ENCODE measurements at places on chromosomes 6 and 20.

DNA sequence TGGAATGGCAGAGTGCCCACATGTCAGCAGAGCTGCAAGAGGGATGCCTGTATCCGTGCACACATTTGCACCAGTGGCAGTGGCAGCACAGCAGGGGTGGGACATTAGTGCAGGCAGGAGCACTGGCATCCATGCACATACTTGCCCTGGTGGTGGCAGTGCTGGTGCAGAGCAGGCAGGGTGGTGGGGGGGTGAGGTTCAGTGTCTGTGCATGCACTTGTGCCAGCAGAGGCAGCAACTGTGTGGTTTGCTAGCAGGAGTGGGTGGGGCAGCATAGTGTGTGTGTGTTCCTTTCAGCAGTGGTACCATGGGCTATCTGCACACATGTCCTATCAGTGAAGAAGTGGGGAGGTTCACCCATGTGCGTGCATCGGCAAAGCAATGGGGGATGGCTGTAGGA is 151.6 kb downstream of the EPM2A start:
- no peak for DNase-seq

GRCh38 chr6:165729307-165729936 is 66.4 kb upstream of the PDE10A start:
- DNase-seq, result peak; percentile 40

DNA sequence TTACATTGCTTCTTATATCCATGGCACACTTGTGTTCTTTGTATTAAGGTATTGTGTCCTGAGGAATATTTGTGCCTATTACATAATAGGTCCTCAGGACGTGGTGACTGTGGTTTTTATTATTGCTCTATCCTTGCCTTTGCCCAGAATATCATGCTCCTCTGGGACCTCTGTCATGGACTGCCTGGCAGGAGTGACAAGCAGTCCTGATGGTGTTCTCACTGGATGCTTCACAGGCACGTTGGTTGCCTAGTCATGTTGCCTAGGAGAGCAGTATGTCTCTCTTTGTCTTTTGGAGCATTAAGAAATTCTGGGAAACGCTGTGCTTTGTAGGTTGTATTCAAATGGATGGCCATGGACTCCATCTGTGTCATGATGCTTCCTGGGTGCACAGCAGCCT is 24.7 kb upstream of the MROH8 start:
- DNase-seq, result no peak

DNA sequence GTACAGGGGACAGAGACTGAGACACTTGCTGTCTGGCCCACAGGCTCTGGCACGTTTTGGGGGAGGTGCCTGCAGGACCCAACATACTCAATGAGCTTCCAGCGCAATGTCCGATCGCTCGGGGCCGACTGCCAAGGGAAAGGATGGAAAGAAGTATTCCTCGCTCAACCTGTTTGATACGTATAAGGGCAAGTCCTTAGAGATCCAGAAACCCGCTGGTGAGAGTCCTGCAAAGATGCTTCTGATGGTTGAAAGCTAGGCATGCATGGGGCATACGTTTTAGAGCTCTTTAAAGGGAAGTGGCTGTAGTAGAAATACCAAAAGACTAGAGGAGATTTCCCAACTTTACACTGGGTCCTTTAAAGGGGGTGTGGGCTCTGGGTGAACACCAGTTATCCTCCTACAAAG is 2.2 kb downstream of the PRRC2A start:
- no peak for DNase-seq

DNA sequence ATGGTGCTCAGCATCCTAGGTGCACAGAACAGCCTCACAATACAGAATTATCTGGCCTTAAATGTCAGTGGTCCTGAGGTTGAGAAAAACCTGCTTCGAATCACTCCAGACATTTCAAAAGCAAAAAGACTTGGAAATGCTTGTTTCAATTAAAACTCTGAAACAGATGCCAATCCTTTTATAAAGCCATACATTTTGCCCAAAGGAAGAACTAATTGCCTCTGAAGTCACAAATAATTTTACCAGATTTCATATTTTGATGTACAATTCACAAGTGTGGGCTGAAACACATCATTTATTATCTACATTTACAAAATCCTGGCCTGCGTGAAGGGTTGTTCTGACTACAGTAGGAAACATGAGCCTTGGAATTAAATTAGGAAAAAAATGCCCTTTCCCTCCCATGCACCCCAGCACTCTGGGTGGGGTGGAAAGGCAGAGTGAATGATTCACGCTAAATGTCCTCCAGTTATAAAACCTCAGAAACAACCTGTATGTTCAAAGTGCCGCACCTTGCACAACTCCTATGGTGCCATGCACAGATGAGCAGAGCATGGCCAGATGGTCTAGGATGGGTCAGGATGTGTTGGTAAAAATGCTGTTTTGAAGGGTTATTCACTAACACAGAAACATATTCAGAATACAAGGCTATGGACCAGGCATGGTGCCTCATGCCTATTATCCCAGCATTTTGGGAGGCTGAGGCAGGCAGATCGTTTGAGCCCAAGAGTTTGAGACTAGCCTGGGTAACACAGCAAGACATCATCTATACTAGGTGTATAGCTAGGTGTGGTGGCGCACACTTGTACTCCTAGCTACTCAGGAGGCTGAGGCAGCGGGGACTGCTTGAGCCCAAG is 87.0 kb downstream of the ZMYND8 start:
- DNase-seq, result no peak

DNA sequence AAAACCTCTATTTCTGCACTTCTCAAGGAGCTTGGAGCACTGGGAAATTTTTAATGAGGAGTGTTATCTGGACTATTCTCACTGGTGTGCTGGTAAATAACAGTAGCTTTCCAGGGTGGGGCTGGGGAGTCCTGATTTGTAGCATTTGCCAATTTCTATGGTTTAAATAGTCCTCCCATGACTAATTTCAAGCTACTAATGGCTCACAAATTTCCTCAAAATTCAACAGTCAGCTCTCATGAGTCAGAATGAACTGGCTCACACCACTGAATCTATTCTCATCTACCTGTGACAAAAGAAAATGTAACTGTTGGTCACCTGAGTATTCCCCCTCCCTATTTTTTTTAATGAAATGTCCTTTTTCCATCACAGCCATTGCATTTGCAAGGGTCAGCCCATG is 449.6 kb downstream of the KIF16B start:
- DNase-seq, result no peak

GRCh38 chr6:152164957-152165356 is 357.5 kb downstream of the ESR1 start:
- no peak for DNase-seq

GRCh38 chr20:11740975-11741374 is 176.7 kb upstream of the BTBD3 start:
- DNase-seq, result no peak

DNA sequence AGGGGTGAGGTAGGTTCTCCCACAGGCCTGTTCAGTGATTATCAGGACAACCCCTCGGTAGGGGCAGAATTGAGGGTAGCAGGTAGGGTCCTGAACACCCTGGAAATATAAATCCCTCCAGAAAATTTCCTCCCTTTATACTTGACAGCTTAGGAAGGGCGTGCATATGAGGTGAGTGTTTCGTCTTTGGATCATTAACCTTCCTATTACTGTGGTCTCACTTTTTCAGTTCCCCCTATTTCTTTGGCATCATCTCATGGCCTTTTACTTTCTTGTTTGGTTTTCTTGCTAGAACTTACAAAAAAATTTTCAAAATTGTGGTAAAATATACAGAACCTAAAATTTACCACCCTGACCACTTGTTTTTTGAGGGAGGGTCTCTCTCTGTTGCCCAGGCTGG is 18.7 kb upstream of the EPB41L1 start:
- DNase-seq, result no peak

DNA sequence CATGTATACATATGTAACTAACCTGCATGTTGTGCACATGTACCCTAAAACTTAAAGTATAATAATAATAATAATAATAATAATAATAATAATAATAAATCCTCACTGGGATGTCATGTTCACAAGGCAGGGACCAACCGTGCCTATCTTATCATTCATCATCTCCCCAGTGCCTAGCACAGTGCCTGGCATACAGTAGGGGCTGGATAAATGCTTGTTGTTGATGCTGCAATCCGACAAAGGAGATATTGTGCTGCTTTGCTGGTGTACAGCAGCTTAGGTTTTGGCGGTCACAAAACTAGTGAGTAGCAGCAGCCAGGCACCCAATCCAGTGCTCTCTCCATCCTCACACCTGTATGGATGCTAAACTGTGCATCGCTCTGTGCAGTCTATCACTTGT is 94.1 kb upstream of the ASF1A start:
- DNase-seq, result no peak

- DNase-seq, result no peak
Observed at GRCh38 chr20:23326774-23327173, 23.8 kb upstream of the NXT1 start.
